ENCODE measurements at places on chromosomes 1 and 21. TPM values are rescaled to one million over a fixed set of nuclear protein-coding genes. Genes with fewer than 3 reads are reported as not detected.
A peak's percentile ranks its signal among the peaks of the same experiment; 100 is the strongest.

GRCh38 chr1:3249231-3249630 lies 180.2 kb downstream of the PRDM16 start:
- no peak for DNase-seq

OR10K1 gene
- total RNA-seq = not detected

- no peak for DNase-seq
These were observed 3.3 kb downstream of the CLCNKB start for GRCh38 chr1:16046842-16047241.

OR2T11 gene
- total RNA-seq = not detected

DNA sequence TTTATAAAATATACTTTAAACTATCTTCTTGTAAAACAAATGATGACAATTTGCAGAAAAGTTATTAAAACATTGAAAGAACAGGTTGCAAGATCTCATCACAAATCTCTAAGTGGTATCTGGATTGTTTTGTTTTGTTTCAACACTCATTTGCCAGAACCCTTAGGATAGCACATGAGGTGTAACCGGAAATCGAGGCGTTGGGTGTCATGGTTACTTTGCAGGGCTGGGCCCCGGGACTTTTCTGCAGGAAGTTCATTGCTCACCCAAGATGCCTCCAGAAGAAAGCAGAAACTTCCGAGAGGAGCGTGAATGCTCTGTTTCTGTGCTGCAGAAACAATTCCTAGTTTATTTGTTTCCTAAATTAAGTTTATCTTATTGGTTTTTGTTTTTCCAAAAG lies 2.5 kb downstream of the DISC1 start:
- DNase-seq = no peak

LDLRAD2 gene
- not detected for total RNA-seq

GRCh38 chr1:83959824-83960498 lies 39.0 kb downstream of the TTLL7 start:
- DNase-seq = peak; percentile 79

DNA sequence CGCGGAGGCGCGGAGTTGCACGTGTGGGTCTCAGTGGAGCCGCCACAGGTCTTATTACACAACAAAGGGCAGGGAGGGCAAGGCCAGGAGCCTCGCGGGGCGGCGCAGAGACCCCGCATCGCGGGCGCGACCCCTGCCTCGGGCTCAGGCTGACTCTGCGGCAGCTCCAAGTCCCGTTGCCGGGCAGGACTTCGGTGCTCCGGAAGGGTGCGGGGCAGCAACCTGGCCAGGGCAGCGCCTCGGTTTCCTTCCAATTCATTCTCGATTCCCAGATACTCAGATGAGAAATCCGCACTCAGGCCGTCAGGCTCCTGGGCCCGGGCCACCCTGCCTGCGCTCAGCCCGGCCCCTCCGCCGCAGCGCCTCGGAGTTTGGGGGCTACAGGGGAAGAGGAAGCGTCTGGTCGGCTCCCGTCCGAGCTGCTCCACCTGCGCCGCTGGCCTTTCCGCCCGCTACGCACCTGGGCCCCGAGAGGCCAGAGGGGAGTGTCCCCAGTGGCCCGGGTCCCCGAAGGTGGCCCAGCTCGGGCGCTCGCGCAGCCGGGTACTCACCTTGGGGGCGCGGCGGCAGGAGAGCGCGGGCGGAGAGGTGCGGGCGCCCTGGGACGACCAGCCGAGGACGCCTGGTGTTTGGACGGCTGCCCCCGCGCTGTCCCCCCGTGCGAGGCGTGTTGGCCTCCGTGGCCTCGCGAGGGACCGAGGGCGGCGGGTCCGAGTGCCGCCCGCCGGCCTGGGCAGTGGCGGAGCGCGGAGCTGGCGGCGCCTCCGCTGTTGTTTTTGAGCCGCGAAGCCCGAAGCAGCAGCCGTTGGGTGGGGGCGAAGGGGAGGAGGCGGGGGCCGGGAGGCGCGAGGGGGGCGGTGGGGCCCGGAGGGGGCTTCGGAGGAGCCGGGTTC lies 1.1 kb upstream of the PRDM16 start:
- DNase-seq = no peak

GRCh38 chr1:7956218-7957032 lies 5.1 kb upstream of the PARK7 start:
- peak; percentile 91 for DNase-seq

DNA sequence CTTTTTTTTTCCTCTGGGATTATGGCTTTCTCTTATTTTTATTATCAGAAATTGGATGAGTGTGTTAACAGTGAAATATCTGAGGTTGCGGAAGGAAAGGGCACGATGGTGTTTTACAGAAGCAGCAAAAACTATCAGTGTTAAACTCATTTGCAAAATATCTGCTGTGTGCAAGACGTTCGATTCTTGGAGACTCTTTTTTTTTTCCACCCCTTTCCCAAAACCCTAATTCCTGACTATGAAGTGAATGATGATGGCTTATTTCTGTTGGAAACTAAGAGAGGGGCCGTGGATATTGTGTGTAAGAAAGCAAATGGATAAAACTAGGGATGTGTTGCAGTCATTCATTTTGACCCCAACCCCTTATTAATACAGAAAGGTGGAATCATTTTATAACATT lies 677 bp downstream of the NCAM2 start:
- DNase-seq = no peak

- DNase-seq = no peak
These were observed 47.4 kb downstream of the MAP3K7CL start for GRCh38 chr21:29177800-29178199.

DNA sequence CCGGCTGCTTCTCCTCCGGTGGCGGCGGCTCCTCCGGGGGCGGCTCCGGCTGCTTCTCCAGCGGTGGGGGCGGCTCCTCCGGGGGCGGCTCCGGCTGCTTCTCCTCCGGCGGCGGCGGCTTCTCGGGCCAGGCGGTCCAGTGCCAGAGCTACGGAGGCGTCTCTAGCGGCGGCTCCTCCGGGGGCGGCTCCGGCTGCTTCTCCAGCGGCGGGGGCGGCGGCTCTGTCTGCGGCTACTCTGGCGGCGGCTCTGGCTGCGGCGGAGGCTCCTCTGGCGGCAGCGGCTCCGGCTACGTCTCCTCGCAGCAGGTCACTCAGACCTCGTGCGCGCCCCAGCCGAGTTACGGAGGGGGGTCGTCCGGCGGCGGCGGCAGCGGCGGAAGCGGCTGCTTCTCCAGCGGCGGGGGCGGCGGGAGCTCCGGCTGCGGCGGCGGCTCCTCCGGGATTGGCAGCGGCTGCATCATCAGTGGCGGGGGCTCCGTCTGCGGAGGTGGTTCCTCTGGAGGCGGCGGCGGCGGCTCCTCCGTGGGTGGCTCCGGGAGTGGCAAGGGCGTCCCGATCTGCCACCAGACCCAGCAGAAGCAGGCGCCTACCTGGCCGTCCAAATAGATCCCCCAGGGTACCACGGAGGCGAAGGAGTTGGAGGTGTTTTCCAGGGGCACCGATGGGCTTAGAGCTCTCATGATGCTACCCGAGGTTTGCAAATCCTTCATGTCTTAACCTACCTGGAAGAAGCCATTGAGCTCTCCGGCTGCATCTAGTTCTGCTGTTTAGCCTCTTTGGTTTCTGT lies 2.0 kb downstream of the LORICRIN start:
- DNase-seq = no peak

KCNJ9 gene
- total RNA-seq = not detected

RGS4 gene
- 635 TPM for total RNA-seq

DNA sequence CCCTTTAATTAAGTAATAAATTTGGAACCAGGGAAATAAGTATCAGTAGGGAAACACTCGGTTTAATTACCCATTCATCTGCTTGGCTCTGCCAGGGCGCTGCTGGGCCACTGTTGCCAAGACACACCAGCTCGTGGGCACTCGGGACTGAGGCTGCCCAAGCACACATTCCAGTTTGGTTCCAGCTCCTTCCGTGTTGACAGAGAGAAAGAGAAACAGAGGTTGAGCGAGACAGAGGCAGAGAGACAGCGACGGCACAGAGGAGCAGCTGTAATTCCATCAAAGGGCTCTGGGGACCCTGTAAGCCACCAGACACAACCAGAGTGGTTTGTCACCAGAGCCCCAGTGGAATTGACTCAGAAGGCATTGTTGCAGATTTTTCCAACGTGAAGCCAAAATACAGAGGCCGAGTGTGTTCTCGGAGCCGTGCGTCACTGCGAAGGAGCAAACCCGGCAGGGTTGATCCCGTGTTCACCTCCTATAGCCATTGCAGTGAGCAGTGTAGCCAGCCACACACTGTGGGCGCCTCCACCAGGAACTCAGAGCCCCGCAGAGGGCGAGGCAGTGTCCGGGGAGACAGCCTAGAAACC lies 33.5 kb downstream of the SYF2 start:
- no peak for DNase-seq

GRCh38 chr1:175794586-175794985 lies 51.2 kb upstream of the TNR start:
- DNase-seq = no peak

DNA sequence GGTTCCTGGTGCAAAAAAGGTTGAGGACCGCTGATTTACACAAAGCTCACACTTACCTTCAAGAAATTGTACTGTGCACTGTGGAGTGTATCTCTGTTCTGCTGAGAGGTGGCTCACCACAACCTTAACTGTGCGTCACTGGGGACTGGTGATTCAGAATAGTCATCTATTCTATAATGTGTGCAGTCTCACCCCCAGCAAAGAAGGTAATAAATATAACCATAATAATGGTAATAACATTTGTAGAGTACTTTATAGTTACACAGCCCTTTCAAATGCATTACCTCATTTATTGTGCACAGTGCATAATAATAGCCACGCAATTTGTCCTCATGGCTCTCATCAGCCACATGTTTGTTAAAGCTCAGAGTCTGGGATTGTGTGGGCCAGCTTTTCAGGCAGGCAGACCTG lies 59.4 kb upstream of the DUSP10 start:
- DNase-seq = no peak

DNA sequence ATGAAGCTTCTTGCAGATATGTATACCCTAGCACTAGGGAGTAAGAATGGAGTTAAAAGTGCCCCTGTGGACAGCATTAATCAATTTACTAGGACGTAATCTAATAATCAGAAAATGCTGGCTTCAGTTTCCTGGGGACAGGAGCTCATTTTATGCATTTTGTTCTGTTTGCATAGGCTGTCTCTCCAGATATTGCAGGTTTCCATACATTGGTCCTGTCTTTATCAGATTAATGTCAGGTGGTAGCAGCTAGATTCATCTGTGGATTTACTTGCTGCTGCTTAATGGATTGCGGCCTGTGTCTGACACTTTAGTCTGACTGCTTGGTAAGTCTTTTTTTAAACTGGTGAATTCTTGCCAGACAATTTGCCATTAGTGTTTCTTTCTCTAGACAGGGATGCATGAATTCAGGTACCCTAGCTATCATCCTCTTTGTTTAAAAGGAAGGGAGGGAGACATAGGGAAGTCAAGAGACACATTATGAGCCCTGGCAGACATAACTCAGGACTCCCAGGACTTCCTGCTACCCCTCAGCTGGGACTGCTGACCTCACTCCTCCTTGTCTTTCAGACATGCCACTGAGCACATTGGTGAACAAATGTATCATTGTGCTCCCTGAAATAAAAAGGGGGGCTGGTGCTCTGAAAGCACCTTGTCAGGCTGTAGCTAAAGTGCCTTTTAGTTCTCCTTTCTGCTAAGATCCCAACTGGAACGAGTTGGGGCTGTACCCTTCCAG lies 47.7 kb downstream of the NOS1AP start:
- no peak for DNase-seq

DNA sequence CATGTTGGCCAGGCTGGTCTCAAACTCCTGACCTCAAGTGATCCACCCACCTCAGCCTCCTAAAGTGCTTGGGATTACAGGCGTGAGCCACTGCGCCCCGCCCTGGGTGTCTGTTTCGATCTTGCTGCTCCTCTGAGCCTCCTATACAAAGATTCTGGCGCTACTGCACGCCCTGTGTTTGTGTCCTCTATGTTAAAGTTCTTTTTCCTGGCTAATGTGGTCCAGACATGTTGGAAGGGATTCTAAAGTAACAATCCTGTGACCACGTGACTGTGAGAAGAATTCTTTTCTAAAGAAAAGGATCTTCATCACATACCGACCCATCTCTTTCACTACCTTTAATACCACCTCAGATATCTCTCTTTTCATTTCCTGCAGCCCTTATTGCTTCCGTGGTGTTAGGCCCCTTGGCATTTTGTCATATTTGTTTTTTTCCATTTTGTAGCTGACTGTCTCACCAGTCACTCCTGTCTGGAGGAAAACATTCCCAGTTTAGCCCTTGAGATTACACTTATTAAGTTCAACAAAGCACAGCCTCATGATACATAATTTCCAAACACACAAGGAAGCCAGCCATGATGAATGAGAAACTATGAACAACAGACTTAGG lies 27.2 kb upstream of the ENO1 start:
- DNase-seq = no peak

COL9A2 gene
- total RNA-seq = 0.56 TPM

AADACL4 gene
- total RNA-seq = not detected

GRCh38 chr1:39692152-39693074 lies 1.2 kb upstream of the HPCAL4 start:
- DNase-seq = no peak

DNA sequence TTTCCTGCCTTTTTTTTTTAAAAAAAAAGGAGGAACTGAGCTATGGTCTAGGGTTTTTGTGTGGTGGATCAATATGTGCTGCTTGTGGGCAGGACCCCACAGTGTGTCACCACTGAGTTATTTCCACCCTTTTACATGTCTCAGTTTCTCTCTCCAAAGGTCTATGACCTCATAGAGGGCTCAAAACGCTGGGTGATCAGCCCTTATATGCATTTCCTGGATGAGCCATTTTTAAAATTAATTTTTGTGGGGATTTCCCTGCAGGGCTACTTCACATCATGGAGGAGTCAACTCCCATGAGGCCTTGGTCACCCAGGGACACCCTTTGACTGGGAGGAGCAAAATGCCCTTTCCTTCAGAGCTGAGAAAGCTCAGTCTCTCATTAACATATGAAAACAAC lies 20.7 kb upstream of the HAO2 start:
- no peak for DNase-seq

DNA sequence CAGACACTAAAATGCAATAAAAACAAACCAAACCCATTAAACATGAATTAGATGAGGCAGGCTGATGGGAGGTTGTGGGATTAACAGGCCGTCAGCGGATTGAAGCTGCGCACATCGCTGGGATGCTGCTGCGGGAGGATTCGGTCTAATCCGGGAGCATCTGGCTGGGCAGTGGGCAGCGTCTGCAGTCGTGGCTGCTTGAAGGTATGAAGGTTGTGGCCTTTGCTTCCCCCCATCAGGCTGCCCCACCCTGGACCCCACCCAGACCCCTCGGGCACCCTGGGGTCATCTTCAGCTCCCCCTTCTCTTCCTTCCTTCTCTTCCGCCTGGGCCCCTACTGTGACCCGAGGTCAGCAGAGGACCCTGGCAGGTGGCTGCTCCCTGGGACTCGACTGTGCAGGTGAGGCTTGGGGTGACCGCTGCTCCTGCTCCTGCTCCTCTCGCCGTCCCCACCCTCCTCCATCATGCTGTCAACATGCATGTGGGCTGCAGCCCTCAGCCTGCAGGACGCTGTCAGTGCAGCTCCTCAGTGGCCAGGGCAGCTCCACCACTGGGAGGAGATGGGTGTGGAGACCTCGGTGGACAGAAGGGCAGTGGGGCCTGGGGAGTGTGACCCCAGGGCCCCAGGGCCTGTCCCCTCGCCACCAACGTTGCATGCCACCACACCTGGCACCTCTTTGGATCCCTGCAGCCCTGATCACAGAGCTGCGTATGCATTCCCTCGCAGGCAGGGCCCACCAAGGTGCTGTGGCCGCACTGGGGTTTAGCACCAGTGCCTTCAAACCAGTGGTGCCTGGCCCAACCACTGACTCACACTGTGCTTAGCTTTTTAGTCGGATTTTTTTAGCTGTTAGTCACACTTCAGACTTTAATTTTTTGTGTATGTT lies 112.2 kb upstream of the COL6A1 start:
- peak; percentile 79 for DNase-seq

SERINC2 gene
- total RNA-seq = 2.0 TPM
